T1000 (cell line): ENCODE measurements at places on chromosomes 3 and 15.

DNA sequence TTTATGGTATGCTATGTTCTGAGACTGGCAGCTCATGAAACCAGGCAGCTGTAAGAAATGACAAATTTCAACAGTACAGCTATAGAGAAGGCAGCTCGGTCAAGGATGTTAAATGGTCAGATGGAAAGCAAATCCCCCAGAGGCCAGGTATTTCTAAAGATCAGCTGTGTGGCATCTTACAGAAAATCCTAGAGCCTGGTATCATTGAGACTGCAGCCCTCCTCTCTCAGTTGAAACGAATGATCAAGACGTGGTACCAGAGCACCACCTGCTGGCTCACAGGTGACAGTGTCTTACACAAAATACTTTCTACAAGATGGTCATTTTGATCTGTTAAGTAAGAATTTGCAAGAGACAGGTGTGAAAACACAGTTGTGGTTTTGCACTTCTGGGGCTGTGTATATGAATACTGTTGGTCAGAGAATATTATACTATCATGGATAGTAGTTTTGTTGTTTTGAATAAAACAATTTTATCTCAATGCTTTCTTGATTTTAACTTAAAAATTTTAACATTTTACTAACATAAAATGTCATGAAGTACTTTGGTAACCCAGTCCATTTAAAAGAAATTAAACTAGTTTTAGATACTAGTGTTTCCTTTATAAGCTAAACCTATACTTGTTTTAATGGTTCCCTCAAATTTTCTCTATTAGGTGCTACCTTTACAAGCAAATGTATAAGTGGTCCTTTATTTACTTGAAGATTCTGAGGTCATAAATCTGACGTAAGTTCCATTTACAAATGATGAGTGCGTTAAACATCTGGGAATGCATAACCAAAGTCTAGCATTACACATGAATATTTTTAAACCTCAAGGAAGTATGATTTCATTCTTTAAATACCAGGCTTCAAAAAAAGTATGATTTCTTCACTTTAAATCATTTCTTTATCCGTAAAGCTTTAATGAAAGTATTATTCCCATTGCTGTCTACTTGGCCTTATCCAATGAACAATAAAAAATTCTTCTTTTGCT, 121.8 kb downstream of the PDZRN3 start:
- DNase-seq: peak; percentile 34

- no peak for DNase-seq
Measured at GRCh38 chr3:197800379-197800778, 9.3 kb downstream of the LRCH3 start.

GRCh38 chr15:51051776-51052175, 42.9 kb downstream of the TNFAIP8L3 start:
- no peak for DNase-seq

- DNase-seq: no peak
Measured at GRCh38 chr3:113897373-113897777, 50.4 kb upstream of the ZDHHC23 start.

DNA sequence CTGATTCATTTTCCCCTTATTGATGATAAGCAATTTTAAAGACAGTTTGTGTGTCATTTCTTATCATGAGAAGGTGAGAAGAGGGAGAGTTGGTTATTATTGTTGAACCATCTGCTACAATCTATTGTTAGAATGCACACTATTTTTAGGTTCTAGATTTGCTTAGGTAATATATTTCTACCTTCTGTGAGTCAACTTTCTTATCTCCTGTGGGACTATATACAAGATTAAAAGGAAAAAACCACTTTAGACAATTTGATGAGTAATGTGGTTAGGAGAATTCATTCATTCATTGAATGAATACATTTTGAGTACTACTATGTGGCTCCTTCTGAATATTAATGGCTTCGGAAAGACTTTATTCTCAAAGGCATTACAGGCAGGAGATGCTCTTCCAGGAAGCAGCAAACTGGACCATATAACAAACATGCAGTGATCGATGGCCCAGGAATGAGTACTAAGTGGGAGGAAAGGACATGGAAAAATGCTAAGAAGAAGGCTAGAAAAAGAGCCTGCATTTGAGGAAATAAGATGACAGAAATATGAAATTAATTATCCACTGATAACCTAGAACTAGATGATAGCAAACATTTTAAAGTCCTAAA, 22.4 kb downstream of the SPTSSB start:
- DNase-seq: no peak

- DNase-seq: peak; percentile 30
Measured at GRCh38 chr3:59189526-59189925, 139.7 kb upstream of the CFAP20DC start.

DNA sequence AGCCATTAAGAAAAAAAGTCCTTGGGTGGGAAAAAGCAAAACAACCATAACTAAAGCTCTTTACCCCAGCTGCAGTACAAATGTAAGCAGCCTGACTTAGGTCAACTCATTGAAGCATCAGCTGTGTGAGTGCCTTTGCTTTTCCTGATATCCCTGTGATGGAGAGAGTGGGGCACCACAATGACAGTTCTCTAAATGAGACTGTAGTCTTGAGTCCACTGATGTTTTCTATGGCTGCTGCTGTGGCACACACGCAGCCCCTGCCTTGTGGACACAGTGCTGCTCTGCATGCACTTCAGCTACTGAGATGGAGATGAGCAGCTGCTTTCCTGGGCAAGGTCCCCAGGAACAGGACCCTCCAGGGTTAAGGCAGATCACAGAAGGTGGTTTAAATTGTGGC, 173.2 kb downstream of the KCNAB1 start:
- DNase-seq: no peak

GRCh38 chr3:143830786-143831185, 17.5 kb downstream of the SLC9A9 start:
- no peak for DNase-seq

GRCh38 chr15:48040166-48040817, 80.5 kb upstream of the SLC24A5 start:
- DNase-seq: no peak

- no peak for DNase-seq
Measured at GRCh38 chr3:194606941-194607340, 26.3 kb downstream of the TMEM44 start.

DNA sequence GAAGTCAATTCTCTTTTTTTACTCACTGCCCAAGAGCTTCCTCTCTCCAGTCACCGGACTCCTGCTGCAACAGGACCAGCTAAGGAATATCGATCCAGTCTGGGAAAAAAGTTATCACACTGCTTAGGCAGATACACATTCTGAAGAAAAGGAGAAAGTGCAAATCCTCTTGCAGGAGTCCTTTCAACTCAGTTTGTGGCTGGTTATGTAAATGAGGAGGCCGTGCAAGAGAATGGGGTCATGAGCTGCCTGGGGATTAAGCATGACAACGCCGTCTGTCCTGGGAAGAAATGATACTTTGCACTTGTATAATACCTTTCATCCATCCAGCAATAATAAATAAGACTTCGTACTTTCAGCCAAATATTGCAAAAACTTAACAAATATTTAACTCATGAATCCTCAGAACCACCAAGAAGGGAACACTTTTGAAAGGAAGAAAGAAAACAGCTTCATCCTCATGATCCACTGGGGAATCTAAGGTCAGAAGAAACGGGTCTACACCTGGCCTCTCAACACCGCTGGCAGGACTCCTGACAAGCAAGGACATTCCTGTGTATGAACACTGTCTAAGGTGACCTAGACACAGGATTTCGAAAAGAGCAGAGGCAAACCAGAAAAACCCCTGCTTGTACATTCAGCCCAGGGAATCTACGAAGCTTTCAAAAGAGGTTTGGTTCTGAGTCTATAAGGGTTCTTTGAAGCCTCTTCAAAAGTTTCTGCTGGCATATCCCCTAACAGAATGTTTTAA, 13.1 kb upstream of the WWTR1 start:
- no peak for DNase-seq

GRCh38 chr3:64240396-64240795, 15.1 kb upstream of the PRICKLE2 start:
- DNase-seq: no peak

- no peak for DNase-seq
Measured at GRCh38 chr15:62109437-62109836, 42.7 kb downstream of the C2CD4A start.

DNA sequence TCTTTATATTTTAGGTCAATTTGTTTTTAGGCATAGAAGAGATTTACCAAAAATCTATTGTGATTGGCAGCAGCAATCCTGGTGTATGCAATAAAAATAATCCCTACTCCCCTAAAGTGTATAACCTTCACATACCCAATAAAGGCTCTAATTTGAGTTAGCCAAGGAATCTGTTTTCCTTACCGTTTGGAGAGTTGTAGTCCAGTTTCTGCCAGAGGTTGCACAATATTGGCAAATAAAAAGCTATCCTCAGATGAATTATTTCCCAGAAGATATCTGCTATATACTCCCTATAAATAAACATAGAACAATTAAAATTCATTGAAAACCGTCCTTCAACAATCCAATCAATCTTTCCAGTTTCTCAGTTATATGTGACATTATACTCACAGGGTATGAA, 31.1 kb downstream of the ACKR4 start:
- DNase-seq: no peak

- no peak for DNase-seq
Measured at GRCh38 chr3:151085889-151086483, 522 bp downstream of the MED12L start.

DNA sequence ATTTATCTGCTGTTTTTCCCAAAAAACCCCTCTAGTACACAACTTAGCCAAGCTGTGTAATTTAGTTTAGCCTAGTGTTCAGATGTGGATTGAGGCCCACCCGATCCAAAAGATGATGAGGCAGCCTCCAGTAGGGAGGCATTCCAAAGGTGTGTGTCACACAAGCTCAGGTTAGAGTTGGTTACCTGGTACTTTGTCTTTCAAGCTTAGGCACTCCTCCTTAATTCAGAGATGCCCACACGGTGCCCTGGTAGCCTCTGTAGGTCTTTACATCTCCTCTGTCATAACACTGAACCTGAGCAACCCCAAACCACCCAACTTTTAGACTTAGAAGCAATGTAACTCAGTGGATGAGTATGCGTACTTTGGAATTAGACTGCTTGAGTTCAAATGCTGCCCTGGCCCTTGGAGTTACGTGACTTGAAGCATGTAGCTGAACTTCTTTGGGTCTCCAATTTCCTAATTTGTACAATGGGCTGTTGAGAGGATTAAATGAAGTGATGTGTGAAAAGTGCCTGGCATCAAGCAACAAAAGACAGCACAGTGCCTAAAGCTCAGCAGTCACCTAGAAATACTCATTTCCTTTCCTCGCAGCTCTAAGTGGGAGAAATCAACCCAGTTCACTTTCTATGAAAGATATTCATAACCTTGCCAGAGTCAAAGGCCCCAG, 284.6 kb upstream of the RARB start:
- DNase-seq: no peak

GRCh38 chr3:167811031-167811430, 75.5 kb downstream of the SERPINI1 start:
- DNase-seq: no peak

GRCh38 chr3:98021830-98022560, 13.1 kb downstream of the GABRR3 start:
- DNase-seq: no peak

GRCh38 chr3:141746962-141747361, 8.9 kb downstream of the RNF7 start:
- no peak for DNase-seq

GRCh38 chr15:74406992-74407705, 26.6 kb downstream of the SEMA7A start:
- peak; percentile 77 for DNase-seq

GRCh38 chr3:131067983-131068382, 41.3 kb downstream of the NEK11 start:
- no peak for DNase-seq

DNA sequence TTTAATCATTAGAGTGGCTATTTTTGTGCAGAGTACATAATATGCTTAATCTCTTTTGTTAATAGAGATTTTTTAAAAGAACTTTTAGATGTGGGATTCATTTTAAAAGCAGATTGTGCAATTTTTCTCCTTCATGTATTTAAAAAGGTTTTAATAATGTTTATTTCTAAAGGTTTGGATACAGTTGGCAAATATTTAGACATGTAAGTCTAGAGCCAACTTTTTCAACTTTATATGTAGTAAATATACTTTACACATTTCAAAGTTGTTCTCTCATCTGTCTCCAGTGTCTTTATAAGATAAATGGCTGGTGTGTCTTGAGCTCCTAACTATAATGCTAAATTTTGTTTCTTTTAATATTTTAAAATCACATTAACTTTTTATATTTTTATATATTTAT, 22.7 kb upstream of the GOLGA8B start:
- no peak for DNase-seq

DNA sequence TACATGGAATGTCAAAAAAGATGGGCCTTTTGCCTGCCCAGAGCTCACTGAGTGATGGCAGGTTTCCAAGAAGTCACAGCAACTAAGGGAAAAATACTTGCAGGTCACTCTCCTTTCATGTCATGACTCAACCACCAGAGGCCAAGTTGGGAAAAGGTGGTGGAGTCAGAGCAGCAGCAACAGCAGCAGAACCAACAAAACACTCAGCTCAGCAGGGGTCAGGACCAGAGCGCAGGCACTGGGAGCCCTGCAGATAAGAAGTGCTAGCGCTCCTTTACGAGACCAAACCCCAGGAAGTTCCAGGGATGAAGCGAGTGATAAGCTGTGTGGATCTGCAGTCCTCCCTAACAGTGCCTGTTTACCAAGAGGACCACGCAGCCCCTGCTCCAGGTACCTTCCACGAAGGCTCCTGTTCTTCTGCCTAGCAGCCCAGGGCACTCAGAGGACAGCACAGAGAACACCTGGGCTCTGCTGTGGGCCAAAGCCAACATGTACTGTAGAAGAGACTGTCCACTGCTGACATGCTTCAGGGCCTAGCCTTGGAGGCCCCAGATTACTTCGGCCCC, 26.0 kb downstream of the POC1A start:
- peak; percentile 72 for DNase-seq

DNA sequence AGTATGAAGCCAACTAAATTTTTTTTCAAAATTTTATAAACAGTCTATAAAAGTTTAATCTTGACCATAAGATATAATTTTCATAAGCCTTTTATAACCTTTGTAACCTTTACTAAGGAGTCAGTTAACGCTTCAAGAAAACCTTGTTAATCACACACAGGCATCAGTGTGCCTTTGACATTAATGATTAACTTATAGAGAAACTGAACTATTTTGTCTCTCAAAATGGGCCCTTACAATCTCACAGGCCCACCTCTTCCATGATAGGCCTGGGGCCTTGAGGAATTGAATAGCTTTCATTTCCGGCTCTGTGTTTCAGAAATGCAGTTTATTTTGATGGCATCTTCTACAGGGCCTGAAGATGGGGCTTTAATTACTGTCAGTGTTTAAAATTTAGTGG, 70.1 kb downstream of the CD200 start:
- no peak for DNase-seq

DNA sequence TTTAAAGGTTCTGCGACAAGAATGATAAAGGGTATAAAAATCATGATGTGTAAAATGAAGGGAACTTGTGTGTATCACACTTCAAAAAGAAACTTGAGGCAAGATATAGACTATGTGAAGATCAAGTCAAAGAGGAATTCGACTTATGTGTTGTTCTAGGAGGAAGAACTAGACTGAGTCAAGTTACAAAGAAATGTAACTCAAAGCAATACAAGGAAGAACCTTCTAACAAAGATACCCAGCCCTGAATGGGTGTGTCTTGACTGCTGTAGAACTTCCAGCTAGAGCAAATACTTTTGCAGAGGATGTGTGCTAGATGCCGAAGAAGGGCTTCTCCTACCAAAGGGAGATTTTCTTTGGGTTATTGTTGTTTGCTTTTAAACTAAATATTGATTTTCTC, 2.4 kb downstream of the SLC49A4 start:
- no peak for DNase-seq
